ENCODE measurements at places on chromosomes 16 and 17. TPM values are rescaled to one million over a fixed set of nuclear protein-coding genes. Genes with fewer than 3 reads are reported as not detected.
A peak's percentile ranks its signal among the peaks of the same experiment; 100 is the strongest.

The VAT1L gene
- 0.88 TPM for total RNA-seq

The SSTR5 gene
- not detected for total RNA-seq

The TLCD3A gene
- 5.0 TPM for total RNA-seq

The PDILT gene
- total RNA-seq = not detected

The CALB2 gene
- total RNA-seq = 7.5 TPM

The PYDC1 gene
- not detected for total RNA-seq

The HP gene
- total RNA-seq = 543 TPM

The SLFN11 gene
- total RNA-seq = 57.1 TPM

DNA sequence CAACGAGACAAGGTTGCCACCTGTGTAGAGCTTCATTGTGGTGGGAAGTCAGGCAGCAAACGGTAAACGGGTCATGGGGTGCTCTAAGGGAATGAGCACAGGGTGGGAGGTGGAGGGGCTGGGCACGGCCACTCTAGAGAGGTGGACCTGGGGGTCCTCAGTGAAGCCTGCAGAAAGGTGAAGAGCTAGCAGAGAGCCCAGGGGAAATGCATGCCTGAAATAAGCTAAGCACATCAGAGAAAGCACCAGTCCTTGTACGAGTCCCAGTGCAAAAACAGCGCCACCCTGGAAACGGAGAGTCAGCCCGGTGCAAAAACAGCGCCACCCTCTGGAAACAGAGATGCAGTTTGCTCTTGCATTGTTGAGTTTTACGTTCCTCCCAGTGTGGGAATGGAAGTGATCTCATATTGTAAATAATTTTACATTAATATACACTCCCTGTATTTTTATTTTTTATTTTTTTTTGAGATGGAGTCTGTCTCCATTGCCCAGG, 65.0 kb downstream of the TBC1D16 start:
- peak; percentile 43 for DNase-seq

GRCh38 chr17:60141111-60142018, 8.4 kb upstream of the CA4 start:
- DNase-seq = no peak

GRCh38 chr17:42632949-42633444, 23.5 kb downstream of the TUBG1 start:
- DNase-seq = no peak

GRCh38 chr16:20049831-20050230, 23.9 kb downstream of the GPR139 start:
- peak; percentile 58 for DNase-seq

- no peak for DNase-seq
Measured at GRCh38 chr17:47789611-47790561, 31.7 kb downstream of the OSBPL7 start.

- no peak for DNase-seq
Measured at GRCh38 chr16:8733849-8734540, 59.6 kb downstream of the ABAT start.

DNA sequence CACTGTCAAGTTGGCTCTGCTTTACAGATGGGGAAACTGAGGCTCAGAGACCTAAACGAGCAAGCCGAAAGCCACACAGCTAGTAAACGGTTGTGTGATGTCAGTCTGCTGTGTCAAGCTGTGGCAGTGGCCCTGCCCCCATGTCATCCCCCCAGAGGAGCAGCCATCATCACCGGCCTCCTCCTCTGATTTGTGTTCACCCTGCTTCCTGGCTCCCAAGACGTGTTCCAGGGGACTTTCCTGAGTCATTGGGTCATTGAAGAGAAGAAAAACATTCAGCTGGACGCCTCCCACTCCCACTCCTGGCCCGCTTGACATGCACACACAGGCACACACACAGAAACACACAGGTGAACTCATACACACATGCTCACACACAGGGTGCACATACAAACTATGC, 54.0 kb upstream of the CIBAR2 start:
- DNase-seq = no peak

DNA sequence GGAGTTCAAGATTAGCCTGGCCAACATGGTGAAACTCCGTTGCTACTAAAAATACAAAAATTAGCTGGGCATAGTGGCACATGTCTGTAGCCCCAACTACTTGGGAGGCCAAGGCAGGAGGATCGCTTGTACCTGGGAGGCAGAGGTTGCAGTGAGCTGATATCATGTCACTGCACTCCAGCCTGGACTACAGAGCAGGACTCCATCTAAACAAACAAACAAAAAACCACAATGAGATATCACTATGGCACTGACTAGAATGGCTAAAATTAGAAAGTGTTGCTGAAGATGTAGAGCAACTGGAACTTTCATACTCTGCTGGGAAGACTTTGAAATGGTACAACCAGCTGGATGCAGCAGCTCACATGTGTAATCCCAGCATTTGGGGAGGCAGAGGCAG, 6.5 kb upstream of the TNK1 start:
- DNase-seq = no peak

GRCh38 chr16:50154420-50154950, 1.4 kb downstream of the TENT4B start:
- no peak for DNase-seq

- no peak for DNase-seq
Measured at GRCh38 chr16:6645768-6646568, 686.7 kb upstream of the RBFOX1 start.

GRCh38 chr16:35431829-35432663, 1972.6 kb downstream of the TP53TG3F start:
- no peak for DNase-seq

GRCh38 chr16:26645614-26646013, 421.1 kb upstream of the C16orf82 start:
- no peak for DNase-seq

DNA sequence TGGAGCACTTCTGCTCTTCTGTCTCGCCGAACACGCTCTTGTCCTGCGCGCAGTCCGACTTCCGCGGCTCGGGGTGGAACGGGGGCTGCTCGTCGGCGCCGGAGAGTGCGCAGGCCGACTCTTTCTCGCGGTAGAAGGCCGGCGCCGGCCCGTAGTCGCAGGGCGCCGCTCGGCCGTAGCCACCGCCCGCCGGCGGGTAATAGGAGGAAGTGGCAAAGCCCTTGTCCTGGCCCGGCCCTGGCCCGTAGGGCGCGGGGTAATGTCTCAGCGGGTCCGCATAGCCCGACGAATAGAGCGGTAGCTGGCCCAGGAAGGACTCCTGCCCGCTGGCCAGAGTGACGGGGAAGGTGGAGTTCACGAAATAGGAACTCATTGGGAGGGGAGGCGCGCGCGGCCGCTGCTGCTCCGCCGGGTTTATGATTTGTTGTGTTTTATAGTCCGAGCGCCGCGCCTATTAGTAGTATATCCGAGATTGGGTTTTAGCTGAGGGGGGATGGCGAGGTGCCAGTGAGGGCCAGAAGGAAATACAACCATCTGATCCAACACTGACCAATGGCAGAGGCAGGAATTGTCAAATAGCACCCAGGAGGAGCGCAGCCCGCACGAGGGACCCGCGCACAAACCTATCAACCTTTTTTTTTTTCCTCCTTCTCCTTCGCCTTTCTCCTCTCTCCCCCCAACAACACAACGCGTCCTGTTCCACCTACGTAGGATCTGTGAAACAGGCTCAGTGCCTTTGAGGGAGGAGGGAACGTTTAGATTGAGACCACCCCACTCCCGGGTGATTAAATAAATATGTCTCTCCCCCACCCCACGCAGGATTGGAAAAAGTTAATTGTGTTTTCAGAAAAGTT, 4.4 kb upstream of the HOXB5 start:
- DNase-seq = no peak

DNA sequence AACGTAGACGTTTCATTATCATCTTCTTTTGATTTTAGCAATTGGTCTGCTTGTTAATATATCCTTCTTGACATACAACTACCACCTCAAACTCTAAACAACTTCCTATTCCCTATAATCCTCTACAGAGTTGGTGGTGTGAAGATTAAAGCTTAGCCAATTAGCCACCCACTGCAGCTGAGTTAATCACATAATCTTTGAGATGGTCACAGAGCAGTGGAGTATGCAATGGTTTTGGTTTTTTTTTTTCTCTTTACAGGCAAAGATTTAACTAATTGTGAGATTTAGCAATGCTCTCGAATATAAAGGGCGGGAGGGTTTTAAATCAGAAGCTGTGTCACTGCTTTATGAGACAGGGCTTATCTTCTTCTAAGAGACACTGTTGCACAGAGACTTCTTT, 37.0 kb downstream of the STX8 start:
- no peak for DNase-seq

GRCh38 chr17:7179317-7180254, at the start of gene ASGR1:
ASGR1 (minus strand) TSS chr17:7179370; CDS start chr17:7178563, 807 bp downstream.
- DNase-seq = no peak

DNA sequence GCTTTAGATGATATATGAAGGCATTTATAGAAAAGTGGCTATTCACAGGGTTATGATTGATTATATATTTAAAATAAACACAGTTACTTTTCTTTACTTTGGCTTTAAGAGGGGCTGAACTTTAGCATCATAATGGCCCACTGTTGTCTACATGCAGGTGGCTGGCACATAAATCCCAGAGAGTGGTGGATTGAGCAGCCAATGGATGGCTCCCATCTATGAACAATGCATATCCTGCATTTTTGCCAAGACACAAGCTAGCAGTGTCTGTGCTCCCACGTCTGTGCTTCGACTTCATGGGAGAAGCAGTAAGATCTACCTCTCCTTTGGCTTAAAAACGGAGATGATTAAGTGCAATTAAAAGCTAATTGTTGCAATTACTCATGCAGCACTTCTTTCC, 373.2 kb upstream of the CDH11 start:
- no peak for DNase-seq
